ENCODE measurements at places on chromosomes 1 and 21.

- H3K27me3 ChIP-seq, result peaks cover 4% of the 10 kb centered on the region
- no peaks in the 10 kb centered on the region for H3K36me3 ChIP-seq
- peaks cover 49% of the 10 kb centered on the region for H3K4me1 ChIP-seq
- H3K27ac ChIP-seq, result no peak overlapping the region
Measured at GRCh38 chr1:22788254-22788661, 77.6 kb downstream of the EPHB2 start.

- H3K4me1 ChIP-seq, result peaks cover 6% of the 10 kb centered on the region
- no peak overlapping the region for H3K27ac ChIP-seq
- no peak for DNase-seq
- H3K36me3 ChIP-seq, result peaks cover 8% of the 10 kb centered on the region
- H3K4me3 ChIP-seq, result no peak overlapping the region
- no peaks in the 10 kb centered on the region for H3K27me3 ChIP-seq
Measured at GRCh38 chr1:198280080-198280479, 123.3 kb downstream of the NEK7 start.

- H3K4me1 ChIP-seq, result no peaks in the 10 kb centered on the region
- no peaks in the 10 kb centered on the region for H3K36me3 ChIP-seq
- no peak overlapping the region for H3K4me3 ChIP-seq
Measured at GRCh38 chr1:44134071-44134920, 7.1 kb downstream of the KLF18 start.

- peaks cover 24% of the 10 kb centered on the region for H3K4me1 ChIP-seq
- peaks cover 6% of the 10 kb centered on the region for H3K27me3 ChIP-seq
- peak overlapping the region; percentile 15 for H3K27ac ChIP-seq
- no peak for DNase-seq
- H3K4me3 ChIP-seq, result no peak overlapping the region
Measured at GRCh38 chr1:226903819-226904716, 33.7 kb downstream of the PSEN2 start.

- H3K27me3 ChIP-seq, result no peaks in the 10 kb centered on the region
- H3K27ac ChIP-seq, result no peak overlapping the region
- H3K4me1 ChIP-seq, result peaks cover 6% of the 10 kb centered on the region
- no peak overlapping the region for H3K4me3 ChIP-seq
- no peak for DNase-seq
Measured at GRCh38 chr1:76763738-76764137, 103.5 kb upstream of the ST6GALNAC5 start.

DNA sequence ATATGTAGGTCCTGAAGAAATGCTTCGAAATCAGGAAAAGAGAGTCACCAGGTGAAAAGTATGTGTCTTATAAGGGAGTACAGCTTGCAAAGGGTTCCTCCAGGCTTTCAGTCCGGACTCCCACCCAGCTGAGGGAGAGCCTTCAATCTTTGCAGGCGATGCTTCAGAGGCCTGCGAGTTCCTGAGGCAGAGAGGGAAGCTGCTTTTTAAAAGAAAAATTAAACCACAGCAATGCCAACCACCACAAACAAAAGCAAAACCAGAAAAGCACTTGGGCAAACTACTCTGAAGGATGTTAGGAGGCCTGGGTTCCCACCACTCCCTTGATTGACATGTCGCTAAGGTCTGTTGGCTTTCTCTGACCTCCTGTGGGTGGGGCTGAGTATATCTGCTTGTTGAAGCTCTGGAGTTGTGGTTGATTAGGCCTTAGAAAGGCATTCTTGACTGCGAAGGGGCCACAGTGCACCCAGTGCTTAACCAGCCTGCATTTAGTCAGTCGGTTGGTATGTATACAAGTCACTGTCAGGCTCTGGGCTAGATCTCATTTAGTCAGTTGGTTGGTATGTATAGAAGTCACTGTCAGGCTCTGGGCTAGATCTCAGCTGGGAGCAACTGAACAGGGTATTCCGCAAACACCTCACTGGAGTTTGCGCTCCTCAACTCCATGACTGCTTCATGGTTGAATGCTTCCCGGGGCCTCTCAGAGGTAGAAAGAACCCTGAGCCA, 1.2 kb downstream of the NIPAL3 start:
- no peak for DNase-seq
- H3K4me3 ChIP-seq, result peak overlapping the region; percentile 95
- peaks cover 49% of the 10 kb centered on the region for H3K4me1 ChIP-seq
- no peak overlapping the region for H3K27ac ChIP-seq

DNA sequence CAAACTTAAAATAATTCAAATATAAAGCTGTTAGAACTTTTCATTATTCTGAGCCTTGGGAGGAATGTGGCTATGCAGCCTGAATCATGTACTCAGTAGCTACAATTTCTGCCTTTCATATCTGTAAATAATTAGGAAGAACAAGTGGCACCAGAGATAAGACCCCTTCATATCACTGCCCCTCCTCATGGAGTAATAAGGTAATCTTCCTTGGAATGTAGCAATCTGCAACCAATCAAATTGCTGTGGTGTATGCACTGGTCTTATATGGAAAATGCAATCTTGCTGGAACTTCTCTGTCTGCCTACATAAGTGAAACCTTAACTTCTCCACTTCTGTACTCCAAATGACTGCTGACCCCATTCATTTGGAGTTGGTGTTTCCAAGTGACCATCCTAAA, 104.4 kb upstream of the VANGL1 start:
- H3K27ac ChIP-seq, result no peak overlapping the region
- H3K36me3 ChIP-seq, result no peaks in the 10 kb centered on the region
- peaks cover 20% of the 10 kb centered on the region for H3K27me3 ChIP-seq
- no peak for DNase-seq

DNA sequence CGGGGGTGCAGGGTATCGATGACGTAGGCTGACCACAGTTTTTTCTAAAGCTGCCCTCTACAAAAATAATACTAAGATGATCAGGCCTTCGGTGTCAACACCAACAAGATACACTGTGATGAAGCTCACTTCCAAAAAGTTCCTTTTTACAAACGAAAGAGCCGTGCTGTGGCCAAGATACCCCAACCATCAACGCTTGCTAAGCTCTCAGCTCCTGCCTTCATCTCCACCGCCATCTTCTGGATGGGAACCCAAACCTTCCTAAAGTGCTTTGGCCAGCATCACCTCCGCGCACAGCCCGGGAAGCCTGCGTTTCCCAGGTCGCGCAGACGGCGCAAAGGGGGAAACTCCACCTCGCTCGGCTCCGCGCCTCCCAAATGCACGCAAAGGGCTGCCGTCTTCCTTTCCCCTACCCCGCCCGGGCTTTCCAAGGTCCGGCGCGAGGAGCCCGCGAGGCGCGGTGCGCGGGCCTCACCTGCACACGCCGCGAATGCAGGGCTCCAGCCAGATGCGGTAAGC, 541 bp downstream of the USP48 start:
- DNase-seq, result peak; percentile 10
- H3K4me3 ChIP-seq, result peak overlapping the region; percentile 93
- H3K27ac ChIP-seq, result peak overlapping the region; percentile 90
- peaks cover 24% of the 10 kb centered on the region for H3K36me3 ChIP-seq
- peaks cover 15% of the 10 kb centered on the region for H3K27me3 ChIP-seq

DNA sequence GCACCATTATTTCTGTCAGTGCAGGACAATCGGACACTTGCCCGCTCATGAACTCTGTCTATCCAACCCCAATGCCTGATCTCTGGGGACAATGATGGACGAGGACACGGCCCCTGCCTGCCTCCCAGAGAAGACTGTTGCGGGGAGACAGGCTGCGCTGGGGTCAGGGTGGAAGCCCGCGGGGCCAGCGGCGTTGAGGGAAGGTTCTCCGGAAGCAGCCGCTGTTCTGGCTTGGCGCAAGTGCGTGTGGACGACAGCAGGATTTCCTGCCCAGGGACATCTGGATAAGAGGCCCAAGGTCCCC, 18.8 kb downstream of the RHBG start:
- peaks cover 74% of the 10 kb centered on the region for H3K27me3 ChIP-seq
- H3K4me3 ChIP-seq, result peak overlapping the region; percentile 52
- no peak for DNase-seq

- peaks cover 34% of the 10 kb centered on the region for H3K4me1 ChIP-seq
- H3K4me3 ChIP-seq, result no peak overlapping the region
- no peak for DNase-seq
- H3K27me3 ChIP-seq, result peaks cover 9% of the 10 kb centered on the region
- H3K27ac ChIP-seq, result peak overlapping the region; percentile 69
Measured at GRCh38 chr1:226882631-226883409, 12.4 kb downstream of the PSEN2 start.

GRCh38 chr21:21715266-21715969, 717.2 kb downstream of the NCAM2 start:
- H3K36me3 ChIP-seq, result no peaks in the 10 kb centered on the region
- no peak for DNase-seq
- no peak overlapping the region for H3K4me3 ChIP-seq
- no peaks in the 10 kb centered on the region for H3K4me1 ChIP-seq
- no peaks in the 10 kb centered on the region for H3K27me3 ChIP-seq

DNA sequence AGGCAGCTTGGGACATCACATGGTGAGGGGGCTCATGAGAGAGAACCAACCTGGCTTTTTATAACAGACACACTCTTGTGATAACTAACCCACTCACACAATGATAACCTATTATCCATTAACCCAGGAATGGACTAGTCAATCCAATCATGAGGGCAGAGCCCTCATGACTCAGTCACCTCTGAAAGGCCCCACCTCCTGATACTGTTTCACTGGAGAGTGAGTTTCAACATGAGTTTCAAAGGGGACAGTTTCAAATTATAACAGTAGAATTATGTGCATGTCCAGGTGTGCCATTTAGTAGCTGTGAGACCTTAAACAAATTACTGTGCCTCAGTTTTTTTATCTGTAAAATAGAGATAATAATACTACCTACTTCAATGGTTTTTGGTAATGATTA, 47.6 kb upstream of the PPP2R5A start:
- H3K4me1 ChIP-seq, result peaks cover 8% of the 10 kb centered on the region
- H3K4me3 ChIP-seq, result no peak overlapping the region
- no peaks in the 10 kb centered on the region for H3K36me3 ChIP-seq
- H3K27me3 ChIP-seq, result no peaks in the 10 kb centered on the region

DNA sequence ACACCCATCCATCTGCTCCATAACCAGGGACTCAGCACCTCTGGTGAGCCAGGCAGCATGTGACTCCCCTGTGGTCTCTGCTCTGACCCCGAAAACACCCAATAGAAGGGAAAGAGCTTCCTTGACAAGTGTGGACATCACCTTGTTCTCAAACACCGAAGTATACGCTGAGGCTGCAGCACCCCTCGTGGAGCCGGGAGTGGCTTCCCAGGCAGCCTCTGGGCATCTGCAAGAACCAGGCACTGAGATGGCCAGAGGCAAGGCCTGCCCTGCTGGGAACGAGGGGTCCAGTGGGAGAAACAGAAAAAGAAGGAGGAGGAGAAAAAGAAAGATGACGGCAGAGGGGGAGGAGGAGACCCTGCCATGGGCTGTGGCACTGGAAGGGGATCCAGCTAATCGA, 18.2 kb upstream of the AJAP1 start:
- H3K27ac ChIP-seq, result no peak overlapping the region
- no peak for DNase-seq
- no peak overlapping the region for H3K4me3 ChIP-seq
- peaks cover 40% of the 10 kb centered on the region for H3K4me1 ChIP-seq
- peaks cover 12% of the 10 kb centered on the region for H3K27me3 ChIP-seq
- no peaks in the 10 kb centered on the region for H3K36me3 ChIP-seq

- H3K4me3 ChIP-seq, result no peak overlapping the region
- H3K4me1 ChIP-seq, result peaks cover 46% of the 10 kb centered on the region
- no peaks in the 10 kb centered on the region for H3K36me3 ChIP-seq
- DNase-seq, result no peak
- H3K27me3 ChIP-seq, result peaks cover 3% of the 10 kb centered on the region
Measured at GRCh38 chr1:44834328-44834727, 8.7 kb downstream of the PTCH2 start.

DNA sequence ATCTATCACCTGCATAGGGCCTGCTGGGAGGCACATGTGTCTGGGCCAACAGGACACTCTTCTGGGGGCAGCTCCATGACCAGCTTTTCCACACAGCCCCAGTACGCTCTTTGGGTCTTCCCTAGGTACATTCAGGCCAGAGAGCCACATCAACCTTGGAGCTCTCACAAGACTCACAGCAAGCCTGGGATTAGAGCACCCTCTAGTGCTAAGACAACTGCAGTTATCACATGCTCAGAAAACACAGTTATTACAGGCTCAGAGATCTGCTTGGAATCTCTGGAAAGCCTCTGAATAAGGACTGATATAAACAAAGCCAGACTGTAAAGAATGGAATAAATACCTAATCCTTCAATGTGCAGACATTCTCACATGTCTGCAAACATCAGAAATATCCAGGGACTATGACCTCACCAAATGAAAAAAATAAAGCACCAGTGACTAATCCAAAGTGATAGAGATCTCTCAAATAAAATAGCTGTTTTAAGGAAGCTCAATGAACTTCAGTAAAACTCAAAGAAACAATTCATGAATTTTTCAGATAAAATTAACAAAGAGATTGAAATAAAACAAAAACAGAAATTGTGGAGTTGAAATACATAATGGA, 563.9 kb upstream of the NR5A2 start:
- H3K27me3 ChIP-seq, result no peaks in the 10 kb centered on the region
- H3K4me3 ChIP-seq, result no peak overlapping the region
- no peak overlapping the region for H3K27ac ChIP-seq

DNA sequence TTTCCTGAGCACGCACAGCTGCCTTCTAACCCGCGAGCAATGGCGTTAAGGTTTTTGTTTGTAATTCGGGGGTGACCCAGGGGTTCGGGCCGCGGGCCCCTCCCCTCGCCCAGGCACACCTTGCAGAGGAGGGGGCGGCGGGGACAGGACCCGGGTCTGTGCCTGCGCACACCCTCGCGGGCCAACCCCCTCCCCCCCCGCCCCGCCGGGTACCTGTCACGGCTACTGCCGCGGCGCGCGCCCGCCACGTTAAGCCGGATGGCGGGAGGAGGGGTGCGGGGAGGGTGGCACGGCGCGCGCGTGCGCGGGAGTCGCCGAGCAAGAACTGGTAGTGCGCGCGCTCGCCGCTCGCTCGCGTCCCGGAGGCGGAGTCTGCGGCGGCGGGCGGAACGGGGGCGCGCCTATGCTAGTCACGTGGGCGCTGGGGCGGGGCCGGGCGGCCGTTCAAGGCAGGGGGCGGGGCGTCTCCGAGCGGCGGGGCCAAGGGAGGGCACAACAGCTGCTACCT, at the start of gene TPTE:
Gene TPTE, plus strand, starts transcription at position 493 of the 508 bp plus-strand sequence. CDS start 17,141 bp downstream, outside the sequence.
- H3K27me3 ChIP-seq, result peaks cover 7% of the 10 kb centered on the region
- no peak for DNase-seq
- no peaks in the 10 kb centered on the region for H3K4me1 ChIP-seq
- H3K36me3 ChIP-seq, result peaks cover 8% of the 10 kb centered on the region

Data from nephron progenitor cell (in vitro differentiated cells).